BJ (cell line): ENCODE measurements at places on chromosomes 6 and 20. TPM values are rescaled to one million over a fixed set of nuclear protein-coding genes. Genes with fewer than 3 reads are reported as not detected.

Gene CGA
- 2.5 and 2.6 TPM in 2 replicates for polyA plus RNA-seq

Gene OR2H2
- not detected in 2 replicates for polyA plus RNA-seq

Gene KIF13A
- 41.4 and 47.9 TPM in 2 replicates for polyA plus RNA-seq

Gene CDH22
- polyA plus RNA-seq, result not detected in 2 replicates

Gene MYBL2
- 6.4 and 9.8 TPM in 2 replicates for polyA plus RNA-seq

Gene RSPO3
- polyA plus RNA-seq, result not detected in 2 replicates

Gene SLC22A3
- not detected in 2 replicates for polyA plus RNA-seq

Gene PGBD1
- polyA plus RNA-seq, result 3.1 and 3.4 TPM in 2 replicates

Gene LTA
- not detected in 2 replicates for polyA plus RNA-seq

Gene SPEF1
- 0.07 and 0.17 TPM in 2 replicates for polyA plus RNA-seq

Gene PHACTR3
- not detected in 2 replicates for polyA plus RNA-seq

Gene DSP
- polyA plus RNA-seq, result 11.0 and 12.7 TPM in 2 replicates

Gene TFAP2D
- polyA plus RNA-seq, result not detected in 2 replicates

Gene PTPRT
- polyA plus RNA-seq, result not detected in 2 replicates

Gene ARMC2
- polyA plus RNA-seq, result 2.4 and 3.6 TPM in 2 replicates

Gene PSORS1C1
- 4.9 and 6.7 TPM in 2 replicates for polyA plus RNA-seq

Gene TMEM200A
- polyA plus RNA-seq, result 6.0 and 9.2 TPM in 2 replicates

Gene SLPI
- polyA plus RNA-seq, result 0.21 TPM in 1 of 2 replicates, not detected in the other

Gene PNLDC1
- polyA plus RNA-seq, result not detected in 2 replicates

Gene C4B
- 9.2 and 14.4 TPM in 2 replicates for polyA plus RNA-seq

Gene RIPOR2
- polyA plus RNA-seq, result 36.3 and 52.6 TPM in 2 replicates

Gene RGS17
- polyA plus RNA-seq, result 0.09 and 0.12 TPM in 2 replicates

Gene FRK
- 0.02 and 0.04 TPM in 2 replicates for polyA plus RNA-seq

Gene UBE2C
- polyA plus RNA-seq, result 70.6 and 90.8 TPM in 2 replicates

Gene WFDC10B
- not detected in 2 replicates for polyA plus RNA-seq

Gene AVP
- not detected in 2 replicates for polyA plus RNA-seq

Gene RNGTT
- polyA plus RNA-seq, result 3.2 and 6.5 TPM in 2 replicates

Gene C6orf15
- polyA plus RNA-seq, result not detected in 2 replicates

Gene HLA-DMB
- not detected in 2 replicates for polyA plus RNA-seq
